ENCODE measurements at places on chromosomes 5 and 9.

- DNase-seq = no peak
Measured at GRCh38 chr9:107755246-107755645, 265.7 kb upstream of the KLF4 start.

GRCh38 chr5:115898656-115899055 lies 56.9 kb downstream of the AP3S1 start:
- no peak for DNase-seq

DNA sequence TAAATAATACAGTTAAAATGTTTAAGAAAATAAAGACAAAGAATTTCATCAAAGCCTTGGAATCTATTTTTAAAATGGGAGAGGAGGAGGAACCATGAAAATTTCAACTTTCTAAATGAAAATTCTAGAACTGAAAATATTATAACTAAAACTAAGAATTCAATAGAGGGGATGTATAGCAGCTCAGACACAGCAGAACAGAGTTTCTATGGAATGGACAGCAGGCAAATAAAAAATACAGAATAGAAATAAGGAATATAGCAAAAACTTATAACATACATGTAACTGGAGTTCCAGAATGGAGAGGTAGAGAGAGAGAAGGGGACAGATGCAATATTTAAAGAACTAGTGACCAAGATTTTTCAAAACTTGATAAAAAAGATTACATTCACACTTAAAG lies 1.4 kb upstream of the RANBP17 start:
- DNase-seq = no peak

DNA sequence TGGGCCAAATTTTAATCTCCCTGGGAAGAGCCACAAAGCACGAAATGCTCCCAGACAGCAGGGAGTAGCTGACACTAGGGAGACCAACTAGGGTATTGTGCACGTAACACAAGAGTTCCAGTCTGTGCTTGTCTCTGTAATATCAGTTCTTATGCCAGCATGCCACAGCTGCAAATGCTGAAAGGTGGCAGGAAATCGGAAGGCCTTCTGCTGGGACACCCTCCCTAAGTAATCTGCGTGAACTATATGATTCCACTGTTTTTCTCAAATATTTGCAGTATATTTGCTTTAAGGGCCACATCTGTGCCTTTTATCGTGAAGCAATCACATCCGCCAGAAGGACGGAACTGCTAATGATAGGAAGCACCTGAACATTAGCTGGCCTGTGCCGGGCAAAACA lies 12.6 kb downstream of the VLDLR start:
- no peak for DNase-seq

GRCh38 chr9:123455187-123455586 lies 99.2 kb downstream of the CRB2 start:
- DNase-seq = no peak

- no peak for DNase-seq
Measured at GRCh38 chr5:143658956-143659355, 153.0 kb upstream of the HMHB1 start.

DNA sequence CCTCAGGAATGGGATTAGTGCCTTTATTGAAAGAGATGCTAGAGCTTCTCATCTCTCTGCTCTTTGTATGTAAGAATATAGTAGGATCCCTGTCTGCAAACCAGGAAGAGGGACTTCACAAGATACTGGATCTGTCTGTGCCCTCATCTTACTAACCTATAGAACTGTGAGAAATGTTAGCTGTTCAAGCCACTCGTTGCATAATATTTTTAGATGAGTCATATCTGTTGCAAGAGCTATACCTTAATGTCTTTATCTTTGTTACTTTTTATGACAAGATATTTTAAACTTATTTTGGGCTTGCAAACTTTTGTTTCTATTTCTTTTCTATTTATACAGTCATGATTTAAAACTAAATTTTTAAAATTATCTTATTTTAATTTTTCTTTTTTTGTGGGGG lies 1296.8 kb upstream of the CDH6 start:
- no peak for DNase-seq

DNA sequence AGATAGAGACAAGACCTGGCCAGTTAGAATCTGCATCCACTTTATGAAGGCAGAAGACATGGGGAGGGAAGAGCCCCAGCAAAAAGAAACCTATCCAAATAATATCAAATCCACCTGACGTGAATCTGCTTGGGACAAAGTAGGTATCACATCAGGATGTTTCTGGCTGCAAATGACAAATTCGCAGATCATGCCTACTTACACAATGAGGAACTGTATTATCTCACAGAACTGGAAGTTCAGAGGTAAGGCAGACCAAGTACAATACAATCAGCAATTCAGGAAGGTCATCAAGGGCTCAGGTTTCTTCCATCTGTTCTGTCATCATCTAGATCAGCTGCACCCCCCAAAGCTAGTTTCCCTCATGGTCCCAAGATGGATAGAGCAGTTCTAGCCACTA lies 13.2 kb upstream of the NR4A3 start:
- DNase-seq = no peak

GRCh38 chr9:87181670-87182069 lies 234.4 kb upstream of the GAS1 start:
- DNase-seq = no peak

DNA sequence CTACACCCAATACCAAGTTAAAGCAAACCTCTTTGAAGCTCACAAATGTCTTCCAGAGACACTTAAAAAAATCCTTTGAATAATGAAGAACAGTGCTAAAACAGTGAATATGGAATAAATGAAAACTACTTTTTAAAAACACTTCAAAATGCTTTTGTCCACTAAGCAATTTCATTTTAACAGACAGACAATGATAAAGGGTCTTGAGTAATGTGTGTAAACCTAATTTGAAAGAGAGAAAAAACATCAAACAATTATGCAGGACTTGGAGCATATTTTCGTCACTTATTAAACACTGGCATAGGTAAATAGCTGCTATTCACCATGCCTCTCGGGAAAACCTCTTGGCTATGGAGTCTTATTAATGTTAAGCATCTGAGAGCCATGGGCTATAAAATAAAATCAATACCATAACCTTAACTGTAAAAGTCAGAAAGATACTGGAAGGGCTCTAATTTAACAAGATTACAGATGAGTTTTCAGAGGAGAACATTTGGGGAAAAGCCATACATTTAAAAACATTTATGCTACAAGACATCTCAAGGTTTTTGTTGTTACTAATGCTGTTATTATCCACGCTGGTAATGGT lies 177.8 kb downstream of the NFIB start:
- DNase-seq = no peak

DNA sequence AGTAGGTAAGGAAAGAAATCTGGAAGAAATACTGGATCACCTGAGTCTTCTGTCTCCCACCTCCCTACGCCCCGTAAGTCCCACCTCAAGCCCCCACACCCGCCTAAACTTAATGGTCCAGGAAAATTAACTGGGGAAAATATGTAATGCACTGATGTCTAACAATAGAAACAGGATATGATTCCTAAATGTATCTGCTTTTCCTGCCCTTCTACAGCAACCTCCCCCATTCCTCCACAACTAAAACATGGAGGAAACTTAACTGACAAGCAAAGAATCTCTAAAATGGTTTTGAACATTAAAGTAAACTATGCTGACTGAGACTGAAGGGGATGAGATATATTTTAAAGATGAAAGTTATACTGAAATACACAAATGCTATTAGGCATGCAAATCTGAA lies 10.4 kb downstream of the RFX3 start:
- no peak for DNase-seq

GRCh38 chr9:131714161-131714646 lies 25.7 kb downstream of the RAPGEF1 start:
- no peak for DNase-seq

- no peak for DNase-seq
Measured at GRCh38 chr5:77181173-77181572, 29.3 kb upstream of the PDE8B start.

DNA sequence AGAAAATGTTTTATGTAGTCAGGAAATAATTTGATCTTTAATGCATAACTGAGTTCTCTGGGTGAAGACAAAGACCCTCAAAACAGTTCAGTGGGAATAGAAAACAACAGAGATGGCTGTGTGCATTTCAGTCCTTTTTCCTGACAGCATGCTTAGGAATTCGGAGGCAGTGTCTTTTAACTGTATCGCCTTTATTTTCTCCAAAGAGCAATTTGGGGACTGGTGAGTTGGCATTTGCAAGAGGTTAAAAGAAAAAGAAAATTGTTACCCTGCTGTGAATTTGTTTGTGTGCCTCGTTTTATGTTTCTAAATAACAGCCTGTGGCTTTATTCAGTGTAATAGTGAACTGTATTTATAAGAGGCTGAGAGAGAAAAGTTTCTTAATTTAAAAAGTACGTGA lies 227.8 kb upstream of the DMAC1 start:
- DNase-seq = no peak
